ENCODE measurements at places on chromosomes 16 and 17. TPM values are rescaled to one million over a fixed set of nuclear protein-coding genes. Genes with fewer than 3 reads are reported as not detected.

The SLC25A10 gene
- 37.1 TPM for total RNA-seq

The CLEC3A gene
- not detected for total RNA-seq

The RNF40 gene
- total RNA-seq = 78.5 TPM

The KRTAP4-6 gene
- not detected for total RNA-seq

The MT1H gene
- total RNA-seq = 54.5 TPM

The TP53TG3 gene
- not detected for total RNA-seq

The STRADA gene
- total RNA-seq = 21.2 TPM

The KRT33A gene
- not detected for total RNA-seq

The ZNF750 gene
- 0.17 TPM for total RNA-seq

The AOC2 gene
- total RNA-seq = 5.8 TPM

The ZFP3 gene
- total RNA-seq = 1.6 TPM

The CHST4 gene
- 16.7 TPM for total RNA-seq

The OR1D2 gene
- not detected for total RNA-seq

The ITGAL gene
- total RNA-seq = not detected
